ENCODE measurements at places on chromosomes 6 and 20.

GRCh38 chr6:10957414-10957886, 70.6 kb downstream of the SYCP2L start:
- no peak for DNase-seq

GRCh38 chr6:13308332-13308731, 20.0 kb downstream of the TBC1D7 start:
- no peak for DNase-seq

DNA sequence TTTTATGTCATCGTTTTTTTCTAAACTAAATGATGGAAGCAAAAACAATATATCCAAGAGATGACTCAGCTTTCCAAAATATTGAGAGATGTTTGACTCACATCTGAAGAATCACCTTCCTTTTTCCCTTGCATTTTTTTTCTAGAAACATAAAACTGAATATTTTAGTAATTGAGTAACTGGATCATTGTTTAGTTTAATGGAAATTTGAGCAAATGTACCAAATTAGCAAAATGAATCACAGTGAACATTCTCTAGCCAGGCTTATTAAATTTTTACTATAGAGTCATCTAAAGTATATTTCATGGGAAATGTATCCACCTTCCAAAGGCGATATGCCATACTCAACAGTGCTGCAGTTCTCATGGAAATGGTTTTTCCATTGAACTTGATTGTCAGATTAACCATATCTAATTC, 145.5 kb downstream of the TENT5A start:
- no peak for DNase-seq

DNA sequence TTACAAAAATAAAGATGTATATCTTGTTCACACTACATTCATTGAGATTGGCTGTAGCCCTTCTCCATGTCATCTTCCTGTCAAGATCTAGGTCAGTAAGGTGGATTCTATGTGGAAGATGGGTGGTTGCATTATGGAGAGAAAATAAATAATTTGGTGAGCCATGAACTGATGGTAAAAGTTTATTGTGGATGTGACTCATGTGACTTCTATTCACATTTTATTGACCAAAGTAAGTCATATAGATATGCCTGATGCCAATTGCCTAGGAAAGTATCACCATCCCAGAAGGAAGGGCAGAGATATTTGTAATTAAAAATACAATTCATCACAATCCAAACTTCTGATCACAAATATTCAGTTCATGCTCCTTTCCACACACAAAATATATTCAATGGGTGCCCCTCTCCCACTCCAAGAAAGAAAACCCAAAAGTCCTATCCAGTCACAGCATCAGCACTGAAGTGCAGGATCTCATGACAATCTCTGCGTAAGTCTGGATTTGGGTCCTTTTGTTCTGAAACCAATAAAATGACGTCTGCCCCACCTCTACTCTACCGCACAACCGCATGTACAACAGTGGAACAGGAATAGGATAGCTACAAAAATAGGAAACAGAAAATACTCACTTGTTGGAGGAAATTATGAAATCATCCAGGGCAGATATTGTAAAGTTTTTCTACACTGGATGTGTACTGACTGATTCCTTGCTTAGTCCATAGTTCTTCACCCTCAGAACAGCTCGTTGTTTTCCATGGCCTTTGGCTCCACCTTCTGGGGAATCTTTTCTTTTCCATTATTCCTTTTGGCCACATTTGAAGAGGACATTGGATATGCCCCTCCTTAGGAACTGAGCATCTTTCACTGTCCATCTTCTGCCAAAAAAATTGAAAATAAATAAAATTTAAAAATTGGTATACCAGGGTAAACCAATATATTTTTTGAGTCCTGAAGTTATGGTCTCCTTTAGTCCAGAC, 16.1 kb upstream of the SLC17A3 start:
- DNase-seq, result no peak

GRCh38 chr20:33516882-33517281, 27.0 kb downstream of the CBFA2T2 start:
- DNase-seq, result no peak

GRCh38 chr6:3831761-3832530, 17.2 kb upstream of the FAM50B start:
- DNase-seq, result no peak

GRCh38 chr6:49233483-49233882, 229.6 kb downstream of the MMUT start:
- no peak for DNase-seq

- no peak for DNase-seq
These were observed 35.1 kb downstream of the MAP3K5 start for GRCh38 chr6:136757150-136757549.

DNA sequence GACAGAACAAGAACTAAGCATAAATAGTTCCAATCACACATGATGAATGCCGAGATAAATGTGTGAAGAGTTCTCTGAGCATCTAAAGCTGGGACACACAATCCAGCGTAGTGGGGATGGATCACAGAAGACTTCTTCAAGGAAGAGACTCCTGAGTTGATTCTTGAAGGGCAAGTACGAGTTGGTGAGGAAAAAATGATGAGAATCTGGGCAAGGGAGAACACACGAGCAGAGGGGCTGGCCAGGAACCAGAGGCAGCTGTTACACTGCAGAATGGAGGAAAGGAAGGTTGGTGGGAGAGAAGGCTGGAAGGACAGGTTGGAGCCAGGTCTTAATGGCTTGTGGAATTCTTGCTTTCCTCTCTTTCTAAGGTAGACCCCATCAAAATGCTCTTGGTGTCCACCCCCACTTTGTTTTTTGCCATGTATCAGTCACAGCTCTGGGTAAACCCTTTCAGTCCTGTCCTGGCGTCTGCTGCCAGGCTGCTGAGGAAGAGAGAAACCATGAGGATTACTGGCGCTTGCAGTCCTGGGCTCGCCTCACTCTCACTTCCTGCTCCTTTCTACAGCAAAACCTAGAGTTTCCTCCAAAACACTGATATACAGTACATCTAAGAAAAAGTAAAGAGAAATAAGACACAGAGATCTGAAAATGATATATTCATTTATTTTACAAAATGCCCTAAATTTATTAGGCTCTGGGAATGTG, 127.6 kb upstream of the FAM184A start:
- DNase-seq, result no peak

GRCh38 chr6:127073222-127073621, 45.2 kb upstream of the RSPO3 start:
- no peak for DNase-seq

DNA sequence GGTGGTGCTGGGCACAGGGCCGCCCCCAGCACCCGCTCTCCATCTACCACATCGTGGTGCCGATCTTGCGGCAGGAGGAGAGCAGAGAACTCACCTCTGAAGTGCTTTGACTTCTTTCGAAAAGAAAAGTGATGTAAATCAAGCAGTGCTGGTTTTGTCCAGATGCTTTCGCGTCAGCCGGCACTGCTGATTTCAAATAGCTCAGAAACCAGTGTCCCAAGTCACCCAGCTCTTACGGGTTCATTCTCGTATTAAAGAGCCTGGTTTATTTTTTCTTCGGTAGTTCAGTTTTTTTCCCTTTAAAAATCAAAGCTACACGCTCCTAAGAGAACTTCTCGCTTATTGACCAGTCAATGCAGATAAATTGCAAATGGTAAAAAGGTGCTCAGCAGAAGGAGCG, 32.1 kb downstream of the MYT1 start:
- no peak for DNase-seq

DNA sequence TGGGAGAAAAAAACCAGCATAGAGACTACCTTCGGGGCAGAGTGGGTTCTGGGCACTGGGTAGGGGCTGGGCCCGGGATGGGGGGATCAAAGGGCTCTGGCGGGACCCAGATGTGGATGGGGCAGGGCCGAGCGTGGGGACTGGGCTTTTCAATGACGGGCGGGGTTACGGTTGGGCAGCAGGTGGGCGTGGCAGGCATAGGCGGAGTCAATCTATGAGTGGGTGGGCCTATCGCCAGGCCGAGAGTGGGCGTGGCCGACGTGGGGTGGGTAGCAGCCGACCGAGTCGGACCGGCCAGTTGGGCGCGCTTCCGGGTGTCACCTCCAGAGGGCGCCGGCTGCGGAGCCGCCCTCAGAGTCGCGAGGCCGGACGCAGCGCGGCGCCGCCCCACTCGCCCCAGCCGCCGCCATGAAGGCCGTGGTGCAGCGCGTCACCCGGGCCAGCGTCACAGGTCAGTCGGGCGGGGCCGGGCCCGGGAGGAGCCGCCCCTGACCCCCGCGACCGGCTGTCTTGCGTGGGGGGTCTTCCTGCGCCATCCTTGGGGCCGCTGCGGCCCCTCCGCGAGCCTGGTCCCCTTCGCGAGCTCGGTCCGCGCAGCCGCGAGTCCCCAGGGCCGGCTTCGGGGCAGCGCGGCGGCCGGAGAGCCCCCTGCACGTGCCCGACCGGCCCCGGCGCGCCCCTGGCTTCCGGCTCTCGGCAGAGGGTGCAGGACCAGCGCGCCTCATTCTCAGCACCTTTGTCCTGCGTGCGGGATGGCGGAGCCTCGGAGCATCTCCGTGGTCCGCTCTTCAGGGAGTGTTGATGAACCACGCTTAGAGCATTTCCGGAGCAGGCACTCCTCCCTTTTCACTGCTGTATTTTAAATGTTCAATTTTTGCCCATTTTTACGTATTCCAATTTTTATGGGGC, at the start of gene DTD1:
Gene DTD1 (plus strand): TSS at position 390 of the 909 bp plus-strand sequence. CDS start 19 bp downstream, at position 409.
- peak; percentile 86 for DNase-seq

DNA sequence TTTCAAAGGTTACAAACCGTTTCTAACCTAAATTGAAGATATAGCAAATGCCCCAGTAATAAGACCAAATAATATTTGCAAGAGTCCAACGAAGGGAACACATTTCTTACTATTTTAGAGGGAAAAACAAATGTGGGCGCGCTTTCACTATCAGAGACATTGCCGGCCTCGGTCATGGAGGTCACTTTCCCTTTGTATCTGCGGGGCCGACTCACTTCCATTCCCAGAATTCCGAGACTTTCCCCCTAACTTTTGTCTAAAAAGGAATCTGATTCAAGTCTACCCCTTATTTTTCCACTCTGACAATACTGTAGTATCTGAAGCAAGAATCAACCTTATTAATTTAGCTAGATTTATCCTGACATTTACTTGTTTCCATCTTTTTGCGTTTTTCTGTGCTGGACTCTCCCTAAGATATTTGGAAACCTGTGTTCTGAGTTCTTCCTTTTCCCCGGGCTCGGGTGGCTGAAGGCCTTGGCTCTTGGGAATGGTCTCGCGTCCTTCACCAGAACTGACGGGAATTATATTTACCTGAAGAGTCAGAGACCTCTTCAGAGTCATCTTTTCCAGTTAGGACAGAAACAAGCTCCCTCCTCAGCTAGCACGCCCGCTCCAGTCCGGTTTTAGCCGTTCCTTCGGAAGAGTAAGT, 71.8 kb upstream of the ZNF184 start:
- DNase-seq, result no peak

- no peak for DNase-seq
These were observed 59.0 kb upstream of the TPD52L1 start for GRCh38 chr6:125094563-125094962.

DNA sequence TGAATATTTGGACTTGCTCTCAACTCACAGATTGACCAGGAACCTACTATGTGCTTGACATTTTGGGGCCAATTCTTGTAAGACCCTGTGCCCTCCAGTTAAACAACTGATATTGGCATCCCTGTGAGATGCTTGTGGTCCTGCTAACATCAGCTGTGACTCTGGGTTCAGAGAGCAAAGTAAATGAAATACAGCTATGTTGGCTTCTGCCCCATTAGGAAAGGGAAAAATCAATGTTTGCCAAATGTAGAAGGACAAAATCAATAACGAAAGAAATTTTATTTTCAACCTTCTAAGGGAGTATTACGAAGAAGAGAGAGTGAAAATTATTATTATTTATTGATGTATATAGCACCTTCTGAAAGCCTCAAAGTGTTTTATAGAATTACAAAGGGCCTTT, 266.9 kb upstream of the ARID1B start:
- DNase-seq, result no peak

DNA sequence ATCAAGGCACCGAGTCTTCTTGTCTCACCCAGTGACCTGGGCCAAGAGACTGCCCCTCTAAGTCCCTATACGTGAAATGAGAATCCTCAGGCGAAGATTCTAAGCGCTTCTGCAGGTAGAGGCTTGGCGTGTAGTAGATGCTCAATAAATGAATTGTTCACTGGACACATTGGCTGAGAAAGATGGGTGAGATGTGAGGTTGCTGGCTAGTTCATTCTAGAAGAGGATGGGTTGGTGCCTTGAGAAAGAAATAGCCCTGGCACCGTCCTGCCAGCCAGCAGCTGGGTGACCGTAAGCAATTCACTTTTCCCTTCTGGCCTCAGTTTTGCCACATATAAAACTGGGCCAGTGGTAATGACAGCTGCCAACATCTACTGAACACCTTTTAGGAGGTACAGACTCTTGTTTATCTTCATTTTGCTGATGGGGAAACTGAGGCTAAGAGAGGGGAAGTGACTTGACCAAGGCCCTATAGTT, 1.4 kb downstream of the SRC start:
- DNase-seq, result no peak

GRCh38 chr6:154140743-154141142, 101.7 kb downstream of the OPRM1 start:
- DNase-seq, result no peak

DNA sequence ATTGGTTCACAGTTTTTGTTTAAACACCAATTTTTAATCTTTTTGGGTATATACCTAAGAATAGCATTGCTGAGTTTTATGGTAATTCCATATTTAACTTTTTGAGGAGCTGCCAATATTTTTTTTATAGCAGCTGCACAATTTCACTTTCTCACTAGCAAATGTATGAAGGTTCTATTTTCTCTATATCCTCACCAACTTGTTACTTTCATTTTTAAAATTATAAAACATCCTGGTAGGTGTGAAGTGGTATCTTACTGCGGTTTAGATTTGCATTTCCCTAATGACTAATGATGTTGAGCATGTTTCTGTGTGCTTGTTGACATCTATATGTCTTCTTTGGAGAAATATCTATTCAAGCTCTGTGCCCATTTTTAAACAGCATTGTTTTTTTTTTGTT, 452.1 kb downstream of the GRIK2 start:
- no peak for DNase-seq

- no peak for DNase-seq
These were observed 104.2 kb downstream of the ANKS1A start for GRCh38 chr6:34993213-34993612.

DNA sequence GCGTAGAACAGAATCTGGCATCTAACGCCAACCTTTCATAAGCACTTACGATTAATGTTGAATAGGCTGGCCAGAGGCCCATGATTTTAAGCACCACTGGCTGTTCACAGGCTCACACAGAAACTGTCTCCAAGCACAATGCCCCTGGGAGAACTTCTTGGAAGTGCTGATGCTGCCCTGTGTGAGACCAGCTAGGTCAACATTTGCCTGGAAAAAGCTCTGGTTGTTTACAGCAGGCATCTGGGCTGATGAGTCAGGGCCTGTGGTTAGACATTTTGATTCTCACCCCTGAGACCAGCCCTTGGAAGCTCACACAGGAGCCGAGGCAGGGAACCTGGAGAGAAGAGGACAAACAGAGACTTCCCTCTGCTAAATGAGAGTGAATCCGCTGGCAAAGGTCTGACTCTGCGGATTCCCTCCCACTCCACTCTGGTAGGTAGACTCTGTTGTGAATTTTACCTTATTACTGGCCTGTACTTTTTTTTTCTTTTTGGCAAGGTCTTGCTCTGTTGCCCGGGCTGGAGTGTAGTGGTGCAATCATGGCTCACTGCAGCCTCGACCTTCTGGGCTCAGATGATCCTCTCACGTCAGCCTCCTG, 6.8 kb upstream of the SULF2 start:
- DNase-seq, result no peak

- DNase-seq, result no peak
These were observed 27.8 kb upstream of the MYCT1 start for GRCh38 chr6:152669895-152670294.

- peak; percentile 26 for DNase-seq
These were observed 242.9 kb downstream of the CDC5L start for GRCh38 chr6:44630125-44631028.

Measured in stimulated activated CD8-positive, alpha-beta memory T cell treated with anti-CD3 and anti-CD28 coated beads, Interleukin-15, amount 100 ng/mL, for 48 hours (primary cell).